Activated T-cell treated with anti-CD3 and anti-CD28 coated beads, Interleukin-2, amount 50 U/mL, for 24 hours (primary cell): ENCODE measurements at places on chromosomes 2 and 18.
A peak's percentile ranks its signal among the peaks of the same experiment; 100 is the strongest.

DNA sequence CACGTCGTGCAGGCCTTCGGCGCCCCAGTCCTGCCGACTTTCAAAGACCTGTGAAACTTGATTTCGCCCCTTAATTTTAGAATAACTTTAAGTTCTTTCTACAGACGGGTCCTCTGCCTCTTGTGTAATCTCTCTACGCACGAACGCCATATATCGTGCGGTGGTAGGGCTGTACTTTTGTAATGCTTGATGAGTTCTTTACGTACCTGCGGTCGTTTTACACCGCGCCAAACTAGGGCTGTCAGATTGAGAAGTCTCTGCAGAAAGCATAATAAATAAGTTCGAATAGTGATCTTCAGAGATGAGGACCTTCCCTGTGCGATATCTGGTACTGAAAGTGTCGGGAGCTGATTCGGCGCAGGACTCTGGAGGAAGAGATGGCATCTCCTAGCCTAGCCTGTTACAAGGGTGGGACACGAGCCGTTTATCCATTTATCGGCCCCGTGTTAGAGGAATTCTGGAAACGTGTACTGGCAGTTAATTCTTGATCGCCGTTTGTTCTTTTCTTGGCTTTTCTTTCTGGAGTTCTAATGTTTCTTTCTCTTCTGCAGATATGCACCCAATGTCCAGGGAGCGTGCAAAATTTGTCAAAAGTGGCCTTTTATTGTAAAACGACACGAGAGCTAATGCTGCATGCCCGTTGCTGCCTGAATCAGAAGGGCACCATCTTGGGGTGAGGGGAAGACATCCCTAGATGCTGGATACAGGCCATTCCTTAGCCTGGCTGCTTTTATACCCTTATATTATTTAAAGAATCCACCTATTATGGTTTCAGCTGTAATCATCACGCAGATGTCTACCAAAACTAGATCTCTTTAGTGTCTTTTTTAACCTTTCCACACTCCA lies 781 bp upstream of the SLC5A6 start:
- no peaks in the 10 kb centered on the region for H3K27me3 ChIP-seq
- peaks cover 55% of the 10 kb centered on the region for H3K4me1 ChIP-seq
- H3K4me3 ChIP-seq, result peak overlapping the region; percentile 100
- no peak for DNase-seq

GRCh38 chr2:145855142-145855541 lies 1335.2 kb upstream of the ZEB2 start:
- H3K4me1 ChIP-seq, result no peaks in the 10 kb centered on the region
- no peak for DNase-seq
- no peak overlapping the region for H3K27ac ChIP-seq
- H3K4me3 ChIP-seq, result no peak overlapping the region
- H3K36me3 ChIP-seq, result no peaks in the 10 kb centered on the region

GRCh38 chr2:62307469-62308389 lies 111.8 kb downstream of the B3GNT2 start:
- no peak for DNase-seq
- H3K4me3 ChIP-seq, result no peak overlapping the region
- peak overlapping the region; percentile 26 for H3K27ac ChIP-seq
- no peaks in the 10 kb centered on the region for H3K36me3 ChIP-seq
- no peaks in the 10 kb centered on the region for H3K27me3 ChIP-seq
- H3K4me1 ChIP-seq, result peaks cover 80% of the 10 kb centered on the region

DNA sequence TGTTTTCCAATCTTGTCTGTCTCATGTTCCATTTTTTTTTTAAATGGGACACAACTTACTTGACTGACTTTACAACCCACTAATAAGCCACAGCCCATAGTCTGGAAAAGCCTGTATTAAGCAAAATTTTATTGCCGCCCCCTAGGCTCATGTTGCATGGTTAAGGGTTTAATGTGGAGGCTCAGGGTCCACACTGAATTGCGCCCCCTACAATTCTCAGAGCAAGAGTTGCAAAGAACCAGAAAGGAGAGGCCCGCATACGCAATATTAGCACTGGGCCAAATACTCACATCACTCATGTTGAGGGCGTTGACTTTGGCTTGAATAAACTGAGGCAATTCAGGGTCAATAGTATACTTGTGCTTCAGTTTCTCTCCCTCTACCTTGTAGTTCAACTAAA lies 65.5 kb downstream of the NEB start:
- H3K4me1 ChIP-seq, result peaks cover 13% of the 10 kb centered on the region
- DNase-seq, result no peak
- H3K36me3 ChIP-seq, result no peaks in the 10 kb centered on the region
- no peaks in the 10 kb centered on the region for H3K27me3 ChIP-seq
- H3K27ac ChIP-seq, result no peak overlapping the region

GRCh38 chr2:228768818-228769217 lies 502.3 kb downstream of the PID1 start:
- no peaks in the 10 kb centered on the region for H3K4me1 ChIP-seq
- DNase-seq, result no peak
- no peak overlapping the region for H3K4me3 ChIP-seq
- no peaks in the 10 kb centered on the region for H3K36me3 ChIP-seq
- no peak overlapping the region for H3K27ac ChIP-seq

- H3K4me1 ChIP-seq, result no peaks in the 10 kb centered on the region
- no peaks in the 10 kb centered on the region for H3K36me3 ChIP-seq
- peaks cover 18% of the 10 kb centered on the region for H3K27me3 ChIP-seq
- no peak for DNase-seq
- no peak overlapping the region for H3K27ac ChIP-seq
These were observed 303.0 kb upstream of the ZEB2 start for GRCh38 chr2:144822966-144823365.

DNA sequence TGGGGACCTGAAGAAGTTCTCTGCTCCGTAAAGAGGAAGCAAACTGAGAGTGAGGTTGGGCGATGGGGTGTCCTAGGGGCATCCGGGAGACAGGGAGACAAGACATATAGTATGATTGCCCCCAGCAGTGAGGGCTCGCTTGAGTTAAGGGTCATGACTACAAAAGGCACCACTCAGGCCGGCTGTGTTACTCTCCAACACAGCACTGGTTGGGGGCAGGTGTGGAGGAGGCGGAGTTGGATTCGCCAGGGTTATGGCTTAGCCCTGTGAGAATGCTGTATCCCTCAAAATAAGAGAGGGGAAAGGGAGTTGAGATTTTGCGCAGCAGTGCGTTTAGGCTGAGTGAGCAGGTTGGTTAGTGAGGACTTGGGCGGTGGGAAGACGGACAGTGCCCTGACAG lies 12.0 kb downstream of the DYSF start:
- peak; percentile 26 for DNase-seq
- no peak overlapping the region for H3K4me3 ChIP-seq
- peaks cover 37% of the 10 kb centered on the region for H3K27me3 ChIP-seq
- H3K27ac ChIP-seq, result no peak overlapping the region
- H3K36me3 ChIP-seq, result no peaks in the 10 kb centered on the region
- peaks cover 7% of the 10 kb centered on the region for H3K4me1 ChIP-seq

- no peak for DNase-seq
- H3K36me3 ChIP-seq, result no peaks in the 10 kb centered on the region
- no peak overlapping the region for H3K27ac ChIP-seq
- no peak overlapping the region for H3K4me3 ChIP-seq
- peaks cover 2% of the 10 kb centered on the region for H3K27me3 ChIP-seq
These were observed 49.8 kb upstream of the THOC1 start for GRCh38 chr18:317618-318017.

DNA sequence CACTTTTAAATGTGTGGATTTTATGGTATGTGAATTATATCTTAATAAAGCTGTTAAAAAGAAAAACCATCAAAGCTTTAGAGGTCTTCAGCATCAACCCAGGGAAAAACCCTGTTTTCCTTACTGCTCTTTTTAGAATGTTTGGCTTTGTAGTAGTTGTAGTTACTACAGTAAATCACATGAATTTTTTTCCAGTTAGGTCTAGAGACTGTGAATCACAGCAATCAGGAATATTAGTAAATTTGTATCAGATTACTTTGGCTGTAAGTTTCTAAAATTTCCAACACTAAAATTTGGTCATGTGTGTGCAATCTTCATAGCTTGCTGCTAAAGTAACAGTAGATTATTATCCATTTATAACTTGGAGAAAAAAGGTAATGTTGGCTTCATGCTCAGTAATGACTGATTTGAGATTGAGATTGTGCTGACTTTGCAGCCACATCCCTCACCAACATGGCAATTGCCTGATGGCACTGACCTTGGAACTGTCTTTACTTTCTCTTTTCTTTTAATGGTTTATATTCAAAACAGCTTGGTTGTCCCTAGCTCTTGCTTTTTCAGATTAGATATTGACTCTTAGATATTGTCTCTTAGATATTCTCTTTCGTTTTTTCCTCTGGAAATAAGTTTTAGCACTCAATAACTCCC lies 41.1 kb downstream of the LCLAT1 start:
- H3K4me1 ChIP-seq, result peaks cover 44% of the 10 kb centered on the region
- H3K36me3 ChIP-seq, result peaks cover 9% of the 10 kb centered on the region
- no peaks in the 10 kb centered on the region for H3K27me3 ChIP-seq
- DNase-seq, result no peak

- H3K27me3 ChIP-seq, result no peaks in the 10 kb centered on the region
- H3K4me1 ChIP-seq, result no peaks in the 10 kb centered on the region
- H3K4me3 ChIP-seq, result no peak overlapping the region
These were observed 1544.4 kb downstream of the LRP1B start for GRCh38 chr2:140586379-140586778.

DNA sequence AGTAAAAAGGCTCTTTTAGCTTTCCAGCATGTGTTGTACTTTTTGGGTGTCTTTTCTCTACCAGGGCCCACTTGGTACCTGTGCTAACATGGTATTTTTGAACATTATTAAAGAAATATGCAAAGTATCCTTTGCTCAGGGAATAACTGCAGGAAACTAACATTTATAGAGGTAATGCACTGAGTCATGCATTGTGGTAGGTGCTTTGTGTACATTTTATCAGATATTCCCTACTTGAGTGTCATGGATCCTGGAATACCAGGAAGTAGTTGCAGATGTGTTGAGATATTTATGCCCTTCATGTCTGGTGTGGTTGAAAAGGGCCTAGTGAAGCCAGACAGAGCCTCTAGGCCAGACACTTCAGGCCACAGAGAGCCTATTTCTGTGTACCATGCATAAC lies 215.5 kb upstream of the CYRIA start:
- H3K36me3 ChIP-seq, result no peaks in the 10 kb centered on the region
- no peak for DNase-seq
- H3K4me1 ChIP-seq, result no peaks in the 10 kb centered on the region
- H3K27ac ChIP-seq, result no peak overlapping the region
- H3K27me3 ChIP-seq, result no peaks in the 10 kb centered on the region

- no peak overlapping the region for H3K27ac ChIP-seq
- no peaks in the 10 kb centered on the region for H3K4me1 ChIP-seq
- H3K27me3 ChIP-seq, result no peaks in the 10 kb centered on the region
- H3K36me3 ChIP-seq, result no peaks in the 10 kb centered on the region
- H3K4me3 ChIP-seq, result no peak overlapping the region
These were observed 1389.3 kb upstream of the ZEB2 start for GRCh38 chr2:145909175-145909755.

DNA sequence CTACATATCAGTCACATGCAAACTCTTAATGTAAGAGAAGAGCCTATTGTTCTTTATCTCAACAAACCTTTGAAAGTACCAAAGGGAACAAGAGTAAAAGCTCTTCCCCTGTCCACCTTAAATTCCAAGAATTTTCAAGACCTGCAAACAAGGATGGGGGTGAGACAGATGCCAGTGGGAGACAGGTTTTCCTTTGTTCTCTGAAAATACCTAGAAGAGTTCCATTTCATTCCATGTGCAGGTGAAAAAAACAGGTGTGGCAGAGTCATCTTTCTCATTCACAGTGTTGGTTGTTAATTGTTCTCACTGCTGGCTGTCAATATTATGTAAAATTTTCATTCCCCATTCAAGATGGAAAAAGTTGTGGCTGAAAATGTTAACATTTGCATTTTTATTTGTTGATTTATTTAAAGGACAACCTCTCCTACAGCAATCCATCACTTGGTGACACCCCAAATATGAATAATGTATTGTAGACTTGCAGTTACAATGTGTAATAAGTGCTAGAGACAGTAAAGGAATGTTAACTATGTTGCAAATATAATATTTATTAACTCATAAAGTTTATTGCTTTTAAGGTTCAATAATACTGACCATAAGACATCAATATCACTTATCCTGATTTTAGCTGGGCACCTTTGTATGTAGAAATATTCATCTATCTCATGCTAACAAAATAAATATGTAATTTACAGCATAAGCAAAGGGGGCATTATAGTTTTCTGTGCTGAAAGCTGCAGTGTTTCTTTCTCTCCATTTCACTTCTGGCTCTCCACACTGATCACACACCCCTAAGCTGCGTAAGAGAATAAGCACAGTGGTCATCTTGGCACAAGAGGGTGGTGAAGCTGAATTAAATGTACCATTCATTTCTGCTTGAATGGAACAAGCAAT lies 347.0 kb downstream of the KIAA1328 start:
- H3K36me3 ChIP-seq, result peaks cover 43% of the 10 kb centered on the region
- H3K27me3 ChIP-seq, result no peaks in the 10 kb centered on the region
- no peak overlapping the region for H3K27ac ChIP-seq
- H3K4me1 ChIP-seq, result no peaks in the 10 kb centered on the region
- DNase-seq, result no peak

DNA sequence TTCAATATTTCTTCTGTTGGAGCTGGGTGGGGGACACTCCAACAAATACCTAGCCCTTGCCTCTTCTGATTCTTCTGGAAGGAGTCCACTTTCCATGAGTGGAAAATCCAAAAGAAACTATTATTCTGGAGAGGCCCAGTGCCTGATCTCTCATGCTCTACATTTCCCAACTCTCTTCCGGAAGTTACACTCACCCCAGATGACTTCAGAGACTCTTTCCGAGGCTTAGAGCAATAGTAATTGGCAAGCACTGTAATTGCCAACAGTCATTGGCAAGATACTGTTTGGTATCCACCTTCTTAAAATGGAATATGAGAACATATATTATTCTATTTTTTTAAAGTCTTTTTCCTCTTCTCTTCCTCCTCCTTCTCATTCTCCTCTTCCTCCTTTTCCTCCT lies 60.5 kb upstream of the CYRIA start:
- H3K27me3 ChIP-seq, result peaks cover 16% of the 10 kb centered on the region
- H3K36me3 ChIP-seq, result no peaks in the 10 kb centered on the region
- H3K27ac ChIP-seq, result peak overlapping the region; percentile 84
- H3K4me3 ChIP-seq, result no peak overlapping the region
- no peak for DNase-seq

DNA sequence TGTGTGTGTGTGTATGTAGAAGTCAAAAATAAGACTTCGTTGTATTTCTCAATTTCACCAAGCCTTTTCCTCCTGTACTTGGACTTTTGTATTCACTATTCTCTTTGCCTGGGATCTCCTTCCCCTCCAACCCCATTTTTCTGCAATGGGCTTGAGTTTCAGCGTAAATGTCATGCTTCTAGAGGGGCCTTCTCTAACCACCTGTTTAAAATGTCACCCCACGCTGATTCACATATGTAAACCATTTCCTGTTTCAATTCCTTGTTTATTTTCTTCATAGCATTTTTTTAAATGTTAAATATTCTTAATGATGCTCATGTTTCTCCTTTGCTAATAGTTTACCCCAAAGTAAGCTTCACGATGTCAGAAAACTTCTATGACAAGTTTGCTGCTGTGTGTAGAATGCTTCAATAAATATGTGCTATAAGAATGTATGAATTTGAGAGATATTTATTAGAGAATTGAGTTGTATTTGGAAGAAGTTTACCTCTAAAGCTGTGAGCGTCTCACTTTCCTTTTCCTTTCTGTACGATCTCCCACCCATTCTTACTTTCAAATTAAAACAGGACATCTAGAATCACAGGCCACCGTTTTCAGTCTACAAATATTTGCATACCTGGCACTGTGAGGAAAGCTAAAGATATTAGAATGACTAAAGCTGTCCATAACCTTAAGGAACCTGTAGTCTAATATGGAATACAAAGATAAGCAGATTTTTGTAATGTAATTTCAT lies 762.4 kb downstream of the LRRTM4 start:
- H3K4me3 ChIP-seq, result no peak overlapping the region
- H3K27ac ChIP-seq, result no peak overlapping the region
- DNase-seq, result no peak
- H3K4me1 ChIP-seq, result no peaks in the 10 kb centered on the region
- H3K36me3 ChIP-seq, result no peaks in the 10 kb centered on the region

GRCh38 chr18:22703883-22704585 lies 229.1 kb upstream of the RBBP8 start:
- no peak overlapping the region for H3K4me3 ChIP-seq
- H3K27me3 ChIP-seq, result peaks cover 6% of the 10 kb centered on the region
- no peak for DNase-seq
